Thoracic aorta (tissue), 2 donors: ENCODE measurements at places on chromosomes 13 and 19. TPM values are rescaled to one million over a fixed set of nuclear protein-coding genes. Genes with fewer than 3 reads are reported as not detected.

RGS9BP gene
- total RNA-seq: not detected

PRR36 gene
- not detected for total RNA-seq

ZNF536 gene
- total RNA-seq: 1.5 TPM

ADGRE2 gene
- total RNA-seq: 8.3 TPM

DNA sequence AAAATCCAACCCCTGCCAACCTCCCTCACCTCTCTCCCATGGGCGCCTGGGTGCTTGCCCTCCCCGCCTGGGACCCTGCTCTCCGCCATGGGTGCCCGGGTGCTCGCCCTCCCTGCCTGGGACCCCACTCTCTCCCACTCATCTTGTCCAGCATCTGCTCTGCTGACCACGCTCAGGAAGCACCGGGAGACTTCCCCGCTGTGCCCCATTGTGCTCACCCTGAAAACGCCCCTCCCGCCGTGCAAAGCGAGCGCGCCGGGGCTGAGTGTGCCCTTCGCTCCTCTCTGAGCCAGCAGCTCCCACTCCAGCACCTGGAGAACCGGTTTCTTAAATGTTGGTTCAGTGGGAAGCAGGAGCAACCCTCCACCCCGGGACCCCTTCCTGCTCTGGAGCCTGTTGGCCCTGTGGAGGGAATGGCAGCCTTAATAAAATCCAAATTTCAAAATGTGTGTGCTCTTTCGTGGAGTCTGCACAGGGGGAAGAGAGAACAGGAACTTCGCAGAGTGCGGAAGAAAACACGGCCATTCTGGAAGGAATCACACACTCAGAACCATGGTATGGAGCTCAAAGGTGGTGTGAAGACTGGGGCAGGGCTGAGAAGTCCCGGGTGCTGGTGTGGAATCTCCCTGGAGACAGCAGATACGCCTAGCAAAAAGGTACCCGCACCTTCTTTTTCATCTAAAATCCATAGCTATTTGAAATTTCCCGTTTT is 23.1 kb upstream of the CDC16 start:
- DNase-seq: no peak

DNA sequence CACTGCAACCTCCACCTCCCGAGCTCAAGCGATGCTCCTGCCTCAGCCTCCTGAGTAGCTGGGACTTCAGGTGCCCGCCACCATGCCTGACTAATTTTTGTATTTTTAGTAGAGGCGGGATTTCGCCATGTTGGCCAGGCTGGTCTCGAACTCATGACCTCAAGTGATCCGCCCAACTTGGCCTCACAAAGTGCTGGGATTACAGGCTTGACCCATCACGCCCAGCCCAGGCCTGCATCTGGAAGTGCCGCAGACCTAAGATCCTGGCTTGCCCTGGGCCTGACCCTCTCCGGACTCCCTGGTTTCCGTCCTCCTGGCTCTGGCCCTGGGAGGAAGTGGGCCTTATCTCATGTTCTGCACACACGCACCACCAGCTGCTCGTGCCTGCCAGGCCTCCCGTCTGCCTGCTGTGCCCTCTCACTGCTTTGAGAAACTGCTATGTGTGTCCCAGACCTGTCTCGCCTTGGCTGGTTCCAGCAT is 4.7 kb upstream of the PTGIR start:
- DNase-seq: no peak
